AG09319 (cell line): ENCODE measurements at places on chromosomes 6 and 20.

DNA sequence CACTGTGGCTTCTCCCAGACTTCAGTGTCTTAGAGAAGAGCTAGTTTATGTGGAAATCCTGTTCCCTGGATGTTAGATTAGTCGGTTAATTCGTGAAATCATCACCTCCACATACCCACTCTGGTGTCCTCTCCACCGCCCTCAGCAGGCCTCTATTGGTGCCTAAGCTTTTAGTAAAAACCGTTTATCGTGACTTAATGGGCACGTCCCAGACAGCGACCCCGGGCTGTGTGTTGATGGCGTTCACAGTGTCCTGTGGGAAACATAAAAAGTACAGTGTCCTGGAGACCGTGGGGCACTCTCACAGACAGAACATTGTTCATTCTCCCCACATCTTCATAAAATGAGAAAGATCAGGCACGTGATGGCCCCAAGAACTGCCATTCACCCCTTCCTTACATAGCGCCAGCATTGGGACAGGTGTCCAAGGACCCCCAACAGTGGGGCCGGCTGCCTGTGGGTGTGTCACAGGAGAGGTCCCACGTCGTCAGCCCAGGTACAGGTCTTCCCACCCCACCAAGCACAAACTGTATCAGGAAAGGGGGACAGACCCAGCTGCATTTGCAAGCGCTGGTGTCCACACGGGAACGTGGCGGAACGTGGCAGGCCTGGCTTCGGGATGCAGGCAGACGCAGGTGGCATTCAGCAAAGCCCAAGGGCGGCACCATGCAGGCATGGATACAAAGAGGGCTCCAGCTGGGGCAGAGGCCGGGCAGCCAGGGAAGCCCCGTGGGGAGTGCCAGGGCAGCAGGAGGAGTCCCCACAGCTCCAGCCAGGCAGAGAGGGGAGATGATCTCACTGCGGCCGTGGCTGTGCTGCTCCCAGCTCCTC, 237.7 kb downstream of the DLL1 start:
- no peak for DNase-seq

GRCh38 chr20:43191946-43192863, 2.5 kb upstream of the PTPRT start:
- no peak for DNase-seq

- DNase-seq = no peak
These were observed 700.7 kb downstream of the PRKN start for GRCh38 chr6:162026843-162027242.

- DNase-seq = no peak
These were observed 57.0 kb downstream of the TNFAIP3 start for GRCh38 chr6:137923866-137924653.

- peak; percentile 23 for DNase-seq
These were observed 26.3 kb upstream of the TFB1M start for GRCh38 chr6:155340464-155341129.
